Calu3 (cell line): ENCODE measurements at places on chromosomes 2 and 18. TPM values are rescaled to one million over a fixed set of nuclear protein-coding genes. Genes with fewer than 3 reads are reported as not detected.

DNA sequence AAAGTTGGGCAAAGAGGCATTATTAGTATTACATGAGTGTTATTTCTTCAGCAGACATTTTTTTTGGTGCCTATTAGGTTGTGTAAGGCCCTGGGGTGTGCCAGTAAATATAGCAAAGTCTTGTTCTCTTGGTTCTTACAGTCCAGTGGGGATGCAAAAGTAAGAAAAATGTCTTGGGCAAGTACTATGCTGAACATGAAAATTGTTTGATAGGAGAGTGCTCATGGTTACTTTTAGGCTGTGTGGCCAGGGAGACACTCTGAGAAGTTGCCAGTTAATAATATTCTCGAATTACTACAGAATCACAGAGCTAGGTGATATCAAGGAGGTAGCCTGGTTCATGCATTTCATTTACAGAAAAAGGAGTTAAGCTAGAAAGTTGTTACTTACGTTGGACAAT is 1.9 kb downstream of the AGFG1 start:
- DNase-seq = no peak
- peaks cover 33% of the 10 kb centered on the region for H3K4me1 ChIP-seq
- H3K4me3 ChIP-seq = peak overlapping the region; percentile 81
- peak overlapping the region; percentile 61 for H3K27ac ChIP-seq
- H3K27me3 ChIP-seq = no peaks in the 10 kb centered on the region
- H3K36me3 ChIP-seq = peaks cover 27% of the 10 kb centered on the region

GRCh38 chr2:208101716-208102631 is 22.4 kb downstream of the CRYGD start:
- H3K4me1 ChIP-seq = peaks cover 17% of the 10 kb centered on the region
- H3K27ac ChIP-seq = no peak overlapping the region

DNA sequence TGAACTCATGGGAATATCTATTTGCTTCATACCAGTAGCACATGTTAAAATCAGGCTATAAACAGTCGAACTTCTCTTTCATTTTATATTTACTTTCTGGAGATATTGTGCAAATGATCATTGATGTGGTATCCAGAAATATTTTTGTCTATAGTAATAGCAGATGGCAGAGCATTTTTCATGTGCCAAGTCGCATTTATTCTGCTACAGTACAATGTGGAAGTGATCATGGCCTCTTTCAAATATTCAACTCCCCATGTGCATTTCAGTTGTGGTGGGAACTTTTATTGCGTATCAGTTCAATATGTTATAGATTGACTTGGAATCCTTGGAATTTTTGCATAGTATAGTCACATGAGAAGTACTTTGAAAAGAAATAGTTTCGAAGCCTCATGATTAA is 57.4 kb downstream of the RHBDD1 start:
- no peaks in the 10 kb centered on the region for H3K4me1 ChIP-seq
- no peaks in the 10 kb centered on the region for H3K27me3 ChIP-seq
- no peak for DNase-seq
- H3K4me3 ChIP-seq = no peak overlapping the region
- H3K36me3 ChIP-seq = no peaks in the 10 kb centered on the region

GRCh38 chr2:145811276-145812164 is 1291.6 kb upstream of the ZEB2 start:
- no peak overlapping the region for H3K27ac ChIP-seq
- no peak overlapping the region for H3K4me3 ChIP-seq
- H3K27me3 ChIP-seq = no peaks in the 10 kb centered on the region
- DNase-seq = no peak
- peaks cover 8% of the 10 kb centered on the region for H3K4me1 ChIP-seq

GRCh38 chr2:192007581-192008228 is 160.8 kb upstream of the CAVIN2 start:
- no peaks in the 10 kb centered on the region for H3K4me1 ChIP-seq
- H3K27me3 ChIP-seq = no peaks in the 10 kb centered on the region
- DNase-seq = no peak
- no peak overlapping the region for H3K4me3 ChIP-seq

GRCh38 chr2:151042964-151043363 is 218.7 kb downstream of the RBM43 start:
- H3K27ac ChIP-seq = peak overlapping the region; percentile 61
- H3K36me3 ChIP-seq = no peaks in the 10 kb centered on the region
- no peaks in the 10 kb centered on the region for H3K27me3 ChIP-seq
- H3K4me1 ChIP-seq = peaks cover 9% of the 10 kb centered on the region

GRCh38 chr2:180952731-180953336 is 27.6 kb upstream of the UBE2E3 start:
- no peaks in the 10 kb centered on the region for H3K27me3 ChIP-seq
- H3K4me3 ChIP-seq = no peak overlapping the region
- H3K4me1 ChIP-seq = no peaks in the 10 kb centered on the region

The RELCH gene
- total RNA-seq = 54.5 and 63.9 TPM in 2 replicates

The SERPINE2 gene
- 34.7 and 39.7 TPM in 2 replicates for total RNA-seq

The GREB1L gene
- total RNA-seq = 3.8 and 4.5 TPM in 2 replicates

The UGT1A3 gene
- total RNA-seq = 5.9 and 6.0 TPM in 2 replicates

The EPB41L3 gene
- not detected in 2 replicates for total RNA-seq
